ENCODE measurements at places on chromosomes 2 and 18.

GRCh38 chr2:42196070-42196402 lies 26.9 kb downstream of the EML4 start:
- no peak for DNase-seq

GRCh38 chr18:37383036-37383785 lies 182.4 kb downstream of the CELF4 start:
- no peak for DNase-seq

DNA sequence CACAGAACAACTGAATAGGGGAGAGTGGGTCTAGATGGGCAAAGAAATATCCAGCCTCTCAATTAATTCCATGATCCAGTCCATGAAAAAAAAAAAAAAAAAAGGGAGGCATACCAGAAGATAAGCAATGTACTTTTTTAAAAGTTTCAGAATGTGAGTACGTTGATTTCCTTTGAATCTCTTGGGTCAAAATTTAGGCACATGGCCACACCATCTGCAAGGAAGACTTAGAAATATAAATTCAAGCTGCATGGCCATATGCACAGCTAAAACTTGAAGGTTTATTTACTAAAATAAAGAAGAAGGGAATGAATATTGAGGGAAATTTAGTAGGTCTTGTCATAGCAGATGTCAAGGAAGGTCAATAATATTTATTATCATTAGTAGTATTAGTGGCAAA lies 286.5 kb upstream of the CDH7 start:
- no peak for DNase-seq

GRCh38 chr2:221410487-221410886 lies 161.6 kb downstream of the EPHA4 start:
- no peak for DNase-seq

- DNase-seq: no peak
Measured at GRCh38 chr2:1378456-1379150, 34.7 kb upstream of the TPO start.

DNA sequence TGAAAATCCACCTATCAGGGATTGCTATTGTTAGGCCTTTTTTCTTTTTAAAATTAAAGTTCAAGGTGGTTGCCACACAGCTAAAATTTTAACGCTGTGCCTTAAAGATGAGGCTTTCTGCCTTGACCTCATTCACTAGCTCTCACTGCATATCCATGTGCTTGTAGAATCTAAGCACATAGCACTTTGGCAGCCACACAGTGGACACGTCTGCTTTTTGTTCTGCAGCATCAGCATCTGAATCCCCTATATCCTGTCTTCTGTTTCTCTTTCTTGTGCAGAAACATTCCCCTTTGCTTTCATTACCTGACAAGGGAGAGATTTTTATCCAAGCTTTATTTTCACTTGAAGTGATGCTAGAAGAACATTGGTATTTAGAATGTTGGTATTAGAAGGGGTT lies 38.1 kb downstream of the RALB start:
- no peak for DNase-seq
